Activated CD4-positive, CD25-positive, alpha-beta regulatory T cell treated with anti-CD3 and anti-CD28 coated beads, Interleukin-2, amount 50 U/mL, for 72 hours (primary cell): ENCODE measurements at places on chromosomes 12 and 14.

DNA sequence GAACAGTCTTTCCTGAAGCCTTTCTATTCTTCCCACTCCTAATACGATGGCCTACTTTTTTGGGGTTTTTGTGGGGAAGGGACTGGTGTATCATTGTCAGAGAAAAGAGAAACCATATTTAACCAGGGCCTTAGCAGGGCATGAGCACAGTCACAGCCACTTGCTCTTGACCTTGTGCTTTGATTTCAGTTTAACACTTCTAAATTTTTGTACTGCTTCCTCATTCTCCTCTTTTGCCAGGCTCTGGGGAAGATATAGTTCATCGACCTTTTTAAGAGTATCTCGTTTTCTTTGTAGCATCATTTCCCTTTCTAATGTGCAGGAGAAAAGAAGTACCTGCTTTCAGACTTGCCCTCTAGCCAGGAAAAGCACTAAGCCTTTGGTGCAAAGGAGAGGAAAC lies 2.2 kb downstream of the ZBTB1 start:
- no peak for DNase-seq

DNA sequence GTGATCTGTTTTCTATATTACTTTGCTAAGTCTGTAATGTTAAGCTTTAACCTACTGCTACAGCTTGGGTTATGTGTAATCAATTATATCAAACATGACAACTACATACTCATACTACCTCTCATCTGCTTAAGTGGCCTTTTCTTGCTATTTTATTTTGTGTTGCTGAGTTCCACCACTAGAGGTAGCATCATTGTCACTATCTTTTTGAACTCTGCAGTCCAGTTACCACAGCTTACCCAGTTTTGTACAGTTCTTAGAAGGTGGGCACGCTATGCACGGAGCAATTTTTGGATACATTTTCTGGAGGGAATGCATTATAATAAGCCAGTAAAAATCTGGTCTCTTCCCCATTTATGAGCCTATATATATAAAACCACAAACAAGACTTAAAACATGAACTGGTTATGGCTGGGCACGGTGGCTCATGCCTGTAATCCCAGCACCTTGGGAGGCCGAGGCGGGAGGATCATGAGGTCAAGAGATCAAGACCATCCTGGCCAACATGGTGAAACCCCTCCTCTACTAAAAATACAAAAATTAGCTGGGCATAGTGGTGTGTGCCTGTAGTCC lies 48.5 kb downstream of the SAV1 start:
- DNase-seq, result no peak

DNA sequence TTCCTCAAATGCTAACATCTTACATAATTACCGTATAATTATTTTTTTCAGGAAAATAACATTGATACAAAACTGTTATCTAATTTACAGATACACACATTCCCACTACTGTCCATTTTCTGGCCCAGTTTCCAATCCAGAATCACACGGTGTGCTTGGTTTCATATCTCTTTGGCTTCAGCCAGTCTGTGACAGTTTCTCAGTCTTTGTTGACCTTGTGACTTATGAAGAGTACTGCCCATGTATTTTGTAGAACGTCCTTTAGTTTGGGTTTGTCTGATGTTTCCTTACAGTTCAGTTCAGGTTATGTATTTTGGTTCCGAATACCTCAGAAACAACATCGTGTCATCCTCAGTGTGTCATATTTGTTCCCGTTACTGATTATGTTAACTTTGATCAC lies 16.2 kb downstream of the RXYLT1 start:
- no peak for DNase-seq

DNA sequence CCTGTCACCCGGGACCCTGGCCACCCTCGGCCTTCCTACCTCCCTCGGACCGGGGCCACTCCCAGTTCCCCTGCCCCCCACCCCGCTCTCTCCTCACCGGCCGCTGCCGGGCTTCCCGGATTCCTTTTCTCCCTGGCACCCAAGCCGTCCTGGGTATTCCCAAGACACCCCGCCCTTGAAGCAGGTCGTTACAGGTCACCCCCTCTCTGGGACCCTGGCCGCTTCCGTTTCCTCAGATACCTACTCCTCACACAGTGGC lies 493 bp downstream of the NUMB start:
- DNase-seq, result no peak

GRCh38 chr12:86801439-86801838 lies 545.2 kb upstream of the MGAT4C start:
- DNase-seq, result no peak
